ENCODE measurements at places on chromosomes 12 and 14.

DNA sequence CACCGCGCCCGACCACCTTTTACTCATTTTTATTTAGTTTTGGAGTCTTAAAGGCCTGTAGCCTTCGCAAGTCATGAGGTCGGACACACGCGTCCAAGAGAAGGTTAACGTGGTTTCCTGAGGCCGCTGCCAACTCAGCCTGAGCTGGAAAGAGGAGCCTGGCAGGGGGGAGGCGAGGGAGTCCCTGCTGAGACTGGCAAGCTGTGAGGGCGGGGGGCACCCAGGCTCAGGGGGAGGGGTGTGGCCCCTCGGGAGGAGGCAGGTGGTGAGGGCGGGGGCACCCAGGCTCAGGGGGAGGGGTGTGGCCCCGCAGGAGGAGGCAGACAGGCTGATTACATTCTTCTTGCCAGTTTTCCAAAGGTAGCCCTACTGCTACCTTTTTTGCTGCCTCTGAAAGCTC lies 143.2 kb downstream of the PIWIL1 start:
- DNase-seq, result no peak

GRCh38 chr14:64817631-64818030 lies 62.1 kb downstream of the SPTB start:
- no peak for DNase-seq

DNA sequence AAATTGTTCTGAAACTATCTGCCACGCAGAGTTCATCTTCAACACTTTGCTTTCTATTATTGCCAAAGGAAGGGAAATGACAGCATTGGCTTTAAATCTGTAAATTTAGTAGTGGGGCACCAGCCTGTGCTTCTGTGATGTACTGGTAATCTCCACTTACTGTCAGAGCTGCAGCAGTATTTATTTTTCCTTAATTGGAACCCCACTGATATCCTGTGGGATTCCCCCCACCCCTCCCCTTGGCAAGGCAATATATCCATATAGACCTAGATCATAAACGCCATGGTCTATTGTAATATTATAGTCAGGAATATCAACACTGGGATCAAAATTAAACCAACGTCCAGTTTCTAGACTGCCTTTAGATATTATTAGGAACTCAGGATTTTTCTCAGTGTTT lies 96.7 kb downstream of the RMST start:
- no peak for DNase-seq

GRCh38 chr12:105822131-105823105 lies 316.3 kb downstream of the NUAK1 start:
- no peak for DNase-seq

DNA sequence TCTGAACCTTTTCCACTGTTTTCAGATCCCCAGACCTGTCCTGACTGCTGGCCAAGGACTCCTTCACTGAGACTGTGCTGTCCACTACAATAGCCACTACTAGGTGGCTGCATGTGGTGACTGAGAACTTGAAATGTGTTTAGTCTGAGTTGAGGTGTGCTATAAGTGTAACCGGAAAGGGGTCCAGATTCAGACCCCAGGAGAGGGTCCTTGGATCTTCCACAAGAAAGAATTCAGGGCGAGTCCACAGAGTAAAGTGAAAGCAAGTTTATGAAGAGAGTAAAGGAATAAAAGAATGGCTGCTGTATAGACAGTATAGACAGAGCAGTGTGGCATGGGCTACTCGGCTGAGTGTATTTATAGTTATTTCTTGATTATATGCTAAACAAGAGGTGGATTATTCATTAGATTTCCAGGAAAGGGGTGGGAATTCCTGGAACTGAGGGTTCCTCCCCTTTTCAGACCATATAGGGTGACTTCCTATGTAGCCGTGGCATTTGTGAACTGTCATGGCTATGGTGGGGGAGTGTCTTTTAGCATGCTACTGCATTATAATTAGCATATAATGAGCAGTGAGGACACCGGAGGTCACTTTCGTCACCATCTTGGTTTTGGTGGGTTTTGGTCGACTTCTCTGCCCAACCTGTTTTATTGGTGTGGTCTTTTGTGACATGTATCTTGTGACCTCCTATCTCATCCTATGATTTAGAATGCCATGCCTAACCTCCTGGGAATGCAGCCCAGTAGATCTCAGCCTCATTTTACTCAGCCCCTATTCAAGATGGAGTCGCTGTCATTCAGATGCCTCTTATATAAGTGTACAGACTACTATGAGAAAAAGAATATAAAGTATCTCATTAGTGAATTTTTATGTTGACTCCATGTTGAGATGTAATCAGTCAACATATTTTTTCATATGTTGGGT lies 70.0 kb upstream of the SRSF5 start:
- DNase-seq, result no peak

- DNase-seq, result no peak
These were observed 1126.4 kb upstream of the FLRT2 start for GRCh38 chr14:84403585-84403984.

DNA sequence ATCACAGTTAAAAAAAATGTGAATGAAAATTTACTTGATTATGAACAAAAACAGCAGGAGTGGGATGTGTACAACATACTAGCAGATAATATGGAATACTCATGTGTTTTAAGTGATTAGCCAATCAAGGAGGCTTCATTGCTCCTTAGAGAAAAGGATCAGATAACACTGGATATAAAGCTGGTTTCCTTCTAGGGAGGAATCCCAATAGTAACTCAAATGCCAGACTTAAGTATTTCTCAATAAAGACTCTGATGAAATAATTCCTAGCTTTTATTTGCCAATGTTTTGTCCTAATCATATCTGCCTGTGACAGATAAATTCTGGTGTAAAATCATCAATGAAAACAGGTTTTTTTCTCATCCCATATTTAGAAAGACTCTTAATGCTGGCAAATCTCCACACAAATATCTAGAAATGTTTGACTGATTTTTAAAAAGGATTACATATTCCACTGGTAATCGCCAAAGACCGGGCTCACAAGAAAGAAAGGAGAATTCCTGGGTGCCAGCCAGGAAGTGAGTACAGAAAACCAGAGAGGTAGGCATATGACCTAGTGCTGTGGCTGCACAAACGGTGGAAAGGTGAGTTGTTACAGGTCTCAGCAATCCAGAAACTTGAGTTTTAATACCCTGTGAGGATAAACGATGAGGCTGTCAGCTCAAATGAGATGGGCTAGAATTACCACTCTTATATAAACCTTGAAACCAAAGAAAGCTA lies 108.6 kb upstream of the TTC7B start:
- no peak for DNase-seq

- DNase-seq, result no peak
These were observed 297.6 kb upstream of the SEL1L start for GRCh38 chr14:81831128-81831820.

GRCh38 chr12:85836197-85837090 lies at the start of gene RASSF9:
Gene RASSF9 (minus strand): TSS chr12:85836409. CDS start chr12:85836201, 208 bp downstream.
- DNase-seq, result no peak

DNA sequence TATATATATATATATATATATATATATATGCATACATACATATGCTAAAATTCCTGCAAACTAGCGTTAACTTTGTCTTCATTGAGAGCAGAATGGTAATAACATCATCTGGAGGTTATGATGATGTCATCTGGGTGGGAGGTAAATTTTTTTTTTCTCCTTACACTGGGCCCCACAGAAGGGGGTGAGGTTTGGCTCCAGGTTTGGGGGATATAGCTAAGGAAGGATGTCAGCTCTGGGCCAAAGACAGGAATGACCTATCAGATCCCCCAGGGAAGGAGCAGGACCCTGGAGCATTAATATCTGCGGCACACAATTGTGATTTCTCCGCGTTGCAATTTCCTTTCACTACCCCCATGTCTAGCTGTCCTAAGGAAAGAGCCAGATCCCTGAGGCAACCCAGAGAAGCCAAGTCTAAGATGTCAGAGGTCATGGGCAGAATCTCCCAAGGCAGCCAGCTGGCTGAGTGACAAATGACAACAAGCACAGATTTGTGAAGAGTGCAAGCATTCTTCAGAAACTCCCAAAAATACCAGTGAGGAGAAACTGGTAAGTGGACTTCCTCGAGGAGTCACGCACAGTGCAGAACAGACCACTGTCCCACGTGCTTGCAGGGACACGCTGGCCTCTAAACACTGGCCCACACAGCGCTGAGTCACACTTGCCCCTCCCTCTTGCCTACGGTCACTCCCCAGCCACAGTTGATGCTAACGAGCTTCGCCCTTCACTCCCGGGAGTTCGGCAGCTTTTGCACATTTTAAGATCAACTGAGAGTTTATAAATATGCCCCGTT lies 9.9 kb downstream of the UBC start:
- DNase-seq, result peak; percentile 76

GRCh38 chr12:89160716-89161123 lies 191.6 kb downstream of the DUSP6 start:
- DNase-seq, result no peak

DNA sequence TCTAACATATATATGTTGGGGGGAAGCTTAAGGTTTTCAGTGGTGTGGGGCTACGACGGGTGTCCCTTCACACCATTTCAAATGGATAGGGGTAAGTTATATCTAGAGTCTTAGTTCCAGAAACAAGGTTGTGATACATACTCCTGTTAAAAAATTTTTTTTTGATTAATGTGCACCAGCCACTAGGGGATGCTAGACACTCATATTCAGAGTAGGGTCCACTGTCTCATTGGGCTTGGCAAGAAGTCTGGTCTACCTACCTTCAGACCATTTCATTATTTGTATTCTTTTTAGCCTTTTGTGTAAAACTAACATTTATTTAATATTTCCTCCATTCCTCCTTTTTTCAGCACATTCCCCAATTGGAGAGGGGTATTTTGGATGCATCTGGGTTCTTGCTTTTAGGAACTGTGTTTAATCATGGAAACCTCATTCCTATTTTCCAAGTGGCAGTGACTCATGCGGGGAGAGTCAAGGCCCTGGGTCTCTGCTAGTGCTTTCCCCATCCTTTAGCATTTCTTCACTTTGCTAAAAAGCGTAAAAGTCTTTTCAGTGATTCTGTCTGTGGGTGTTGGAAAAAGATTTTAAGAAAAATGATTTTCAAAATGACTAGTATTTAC lies 33.4 kb downstream of the ANO4 start:
- no peak for DNase-seq

DNA sequence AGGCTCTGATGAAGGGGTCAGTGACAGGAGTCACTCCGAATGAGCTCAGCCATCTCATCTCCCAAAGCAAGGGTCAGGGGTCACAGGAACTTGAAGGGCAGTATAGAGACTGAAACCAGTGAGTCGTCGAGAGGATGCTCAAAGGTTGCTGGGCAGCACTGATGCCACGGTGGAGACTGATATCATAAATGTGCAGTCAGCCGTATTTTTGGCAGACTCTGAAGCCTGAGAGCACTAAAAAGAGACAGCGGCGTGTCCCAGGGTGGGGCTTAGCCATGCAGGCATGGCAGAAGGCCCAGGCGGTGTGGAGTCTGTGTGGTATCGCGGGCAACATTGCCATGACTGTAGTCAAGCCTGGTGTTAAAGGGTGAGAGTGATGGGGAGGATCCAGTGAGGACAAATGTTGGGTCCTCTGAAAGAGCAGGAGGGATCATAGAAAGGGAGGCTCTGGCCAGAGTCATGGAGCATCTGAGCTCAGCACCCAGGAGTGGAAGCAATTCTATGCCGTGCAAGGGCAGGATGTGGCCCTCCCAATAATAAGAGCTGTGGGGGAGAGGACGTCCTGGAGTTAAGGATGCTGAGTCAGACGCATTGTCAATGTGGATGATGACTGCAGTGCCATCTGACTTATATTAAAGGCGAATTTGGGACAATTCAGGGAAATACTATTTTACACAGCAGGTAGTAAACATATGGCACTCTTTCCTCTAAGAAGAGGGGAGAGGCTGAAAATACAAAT lies 241.2 kb upstream of the FKBP4 start:
- no peak for DNase-seq
